SJSA1 (cell line): ENCODE measurements at places on chromosomes 2 and 18. TPM values are rescaled to one million over a fixed set of nuclear protein-coding genes. Genes with fewer than 3 reads are reported as not detected.

- no peak overlapping the region for H3K4me3 ChIP-seq
- H3K27me3 ChIP-seq: no peaks in the 10 kb centered on the region
- peaks cover 43% of the 10 kb centered on the region for H3K4me1 ChIP-seq
- peak overlapping the region; percentile 98 for H3K27ac ChIP-seq
Measured at GRCh38 chr2:191019376-191019775, 5.4 kb upstream of the STAT1 start.

RTTN gene
- 26.3 and 30.5 TPM in 2 replicates for total RNA-seq

DNA sequence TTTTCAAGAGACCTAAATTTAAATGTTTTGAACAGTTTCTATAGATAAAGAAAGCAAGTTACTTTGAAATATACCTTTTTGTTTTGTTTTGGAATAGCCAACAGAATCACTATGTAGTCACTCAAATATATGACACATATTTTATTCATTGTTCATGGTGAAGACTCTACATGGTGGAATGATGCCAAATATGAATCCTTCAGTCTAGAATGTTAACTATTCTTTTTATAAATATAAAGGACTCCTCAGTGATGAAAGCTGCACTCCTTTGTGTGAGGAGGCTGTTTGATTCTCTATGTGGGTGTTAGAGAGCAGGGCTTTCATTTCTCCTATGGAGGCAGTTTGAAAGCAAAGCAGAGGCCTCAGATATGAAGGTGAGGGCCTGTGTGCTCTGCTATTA, 396.4 kb upstream of the LRRTM1 start:
- H3K4me1 ChIP-seq: peaks cover 9% of the 10 kb centered on the region
- no peaks in the 10 kb centered on the region for H3K27me3 ChIP-seq
- no peak overlapping the region for H3K27ac ChIP-seq
- DNase-seq: peak; percentile 1
- no peaks in the 10 kb centered on the region for H3K36me3 ChIP-seq

ALPG gene
- total RNA-seq: 0.03 TPM in 1 of 2 replicates, not detected in the other

DNA sequence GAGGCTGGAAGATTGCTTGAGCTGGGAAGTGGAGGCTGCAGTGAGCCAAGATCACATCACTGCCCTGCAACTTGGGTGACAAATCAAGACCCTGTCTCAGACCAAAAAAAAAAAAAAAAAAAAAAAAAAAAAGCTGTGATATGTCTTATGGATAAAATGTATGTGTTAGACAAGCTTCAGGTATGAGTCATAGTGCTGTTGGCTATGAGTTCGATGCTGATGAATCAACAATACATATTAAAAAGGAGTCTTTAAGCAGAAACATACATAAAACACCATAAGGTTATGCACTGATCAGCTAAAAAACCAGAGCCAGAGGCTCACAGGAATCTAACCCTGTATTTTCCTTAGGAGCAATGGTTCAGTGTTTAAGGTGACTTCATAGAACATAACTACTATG, 332.3 kb downstream of the NCKAP5 start:
- H3K4me3 ChIP-seq: no peak overlapping the region
- no peak overlapping the region for H3K27ac ChIP-seq
- H3K27me3 ChIP-seq: no peaks in the 10 kb centered on the region

FBXO36 gene
- total RNA-seq: 3.8 and 4.6 TPM in 2 replicates

DNA sequence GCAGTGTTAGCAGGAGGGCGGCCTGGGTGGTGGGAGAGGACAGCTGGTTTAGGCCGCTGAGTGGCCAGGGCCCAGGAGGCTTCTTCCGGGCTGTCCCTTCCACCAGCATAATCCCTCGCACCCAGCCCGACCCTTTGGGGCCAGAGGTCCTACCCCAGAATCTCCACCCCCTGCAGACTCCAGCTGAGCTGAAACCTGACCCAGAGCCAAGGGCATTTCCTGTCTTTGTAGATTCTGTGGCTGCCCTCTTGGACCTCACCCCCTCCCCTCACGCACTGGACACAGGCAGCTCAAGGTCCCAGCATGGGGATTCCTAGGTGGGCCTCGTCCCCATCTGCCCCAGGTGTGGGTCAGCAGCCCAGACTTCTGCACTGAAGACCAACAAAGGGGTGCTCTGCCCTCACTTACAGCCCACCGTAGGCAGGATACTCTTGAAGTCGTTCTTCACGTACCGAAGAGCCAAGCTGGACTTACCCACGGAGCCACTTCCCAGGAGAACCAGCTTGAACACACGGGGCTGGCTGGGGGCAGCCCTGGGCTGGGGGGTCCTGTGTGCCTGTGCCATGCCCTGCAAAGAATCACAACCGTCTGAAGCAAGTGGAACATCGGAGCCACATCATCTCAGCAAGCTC, 4.8 kb downstream of the RAB17 start:
- H3K36me3 ChIP-seq: no peaks in the 10 kb centered on the region
- no peaks in the 10 kb centered on the region for H3K27me3 ChIP-seq
- no peak for DNase-seq
- no peak overlapping the region for H3K4me3 ChIP-seq

GRCh38 chr2:187174582-187174981, 273.5 kb downstream of the CALCRL start:
- no peaks in the 10 kb centered on the region for H3K4me1 ChIP-seq
- no peak for DNase-seq
- no peak overlapping the region for H3K4me3 ChIP-seq

- DNase-seq: no peak
- H3K4me1 ChIP-seq: no peaks in the 10 kb centered on the region
- no peaks in the 10 kb centered on the region for H3K27me3 ChIP-seq
- H3K27ac ChIP-seq: no peak overlapping the region
- no peak overlapping the region for H3K4me3 ChIP-seq
- no peaks in the 10 kb centered on the region for H3K36me3 ChIP-seq
Measured at GRCh38 chr2:51782921-51783765, 751.2 kb upstream of the NRXN1 start.

DNA sequence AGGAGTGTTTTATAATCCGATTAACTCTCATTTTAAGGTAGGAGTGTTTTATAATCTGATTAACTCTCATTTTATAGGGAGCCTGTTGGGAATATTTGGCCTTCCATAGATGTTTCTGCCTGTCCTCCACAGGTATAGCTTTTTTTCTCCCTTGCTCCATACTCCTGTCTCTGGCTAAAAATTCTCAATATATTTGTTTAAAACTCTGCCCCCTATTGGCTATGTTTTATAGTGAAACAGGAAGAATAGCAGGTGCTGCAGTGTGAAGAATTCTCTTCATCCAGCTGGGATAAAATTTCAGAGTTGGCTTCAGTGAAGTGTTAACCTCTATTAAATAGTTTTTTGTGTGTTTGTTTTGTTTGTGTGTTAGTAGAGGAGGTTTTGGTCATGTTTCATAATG, 1046.0 kb upstream of the TMEFF2 start:
- no peak overlapping the region for H3K4me3 ChIP-seq
- H3K27ac ChIP-seq: no peak overlapping the region
- H3K27me3 ChIP-seq: no peaks in the 10 kb centered on the region
- no peaks in the 10 kb centered on the region for H3K4me1 ChIP-seq

DNA sequence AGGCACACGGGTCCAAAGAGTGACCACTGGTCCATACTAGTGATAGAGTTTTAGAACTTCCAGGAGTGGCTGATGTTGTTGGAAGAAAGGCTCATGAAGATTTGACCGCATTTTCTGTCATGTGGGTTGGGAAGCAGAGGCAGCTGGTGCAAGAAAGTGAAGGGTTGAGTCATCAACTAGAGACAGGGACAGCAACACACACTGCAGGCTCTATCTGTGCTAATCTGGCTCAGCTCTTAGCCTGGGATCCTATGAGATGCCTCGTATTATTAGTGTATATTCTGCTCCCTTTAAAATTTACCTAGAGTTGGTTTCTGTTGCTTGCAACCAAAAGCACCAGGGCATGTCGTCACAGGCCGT, 2.5 kb upstream of the SH3RF3 start:
- H3K36me3 ChIP-seq: peaks cover 6% of the 10 kb centered on the region; the same call in 1 of the 2 replicates
- H3K27ac ChIP-seq: peak overlapping the region; percentile 47
- peaks cover 65% of the 10 kb centered on the region for H3K4me1 ChIP-seq
- H3K4me3 ChIP-seq: no peak overlapping the region

DNA sequence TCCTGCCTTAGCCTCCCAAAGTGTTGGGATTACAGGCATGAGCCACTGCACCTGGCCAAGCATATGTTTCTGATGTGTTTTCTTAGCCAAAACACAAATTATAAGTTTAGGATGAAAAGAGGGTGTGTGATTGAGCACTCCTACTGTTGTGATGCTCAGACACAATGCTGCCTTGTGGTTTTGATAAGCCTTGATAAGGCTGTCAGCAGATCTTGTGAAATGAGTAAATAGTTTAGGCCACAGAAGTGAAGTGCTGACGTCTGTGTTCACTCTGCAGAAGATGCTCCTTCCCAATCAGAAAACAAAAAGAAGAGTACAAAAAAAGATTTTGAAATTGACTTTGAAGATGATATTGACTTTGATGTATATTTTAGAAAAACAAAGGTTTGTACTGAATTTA, 24.3 kb downstream of the NCAPH start:
- no peak overlapping the region for H3K4me3 ChIP-seq
- no peak overlapping the region for H3K27ac ChIP-seq
- H3K36me3 ChIP-seq: peaks cover 87% of the 10 kb centered on the region
- no peaks in the 10 kb centered on the region for H3K27me3 ChIP-seq

TOGARAM2 gene
- 0.03 TPM in 1 of 2 replicates, not detected in the other for total RNA-seq

ANKRD36 gene
- total RNA-seq: 5.5 and 16.7 TPM in 2 replicates

- 0 out of 2 replicates have a peak, but pooled peaks cover 2% of the 10 kb centered on the region for H3K27me3 ChIP-seq
- no peak overlapping the region for H3K4me3 ChIP-seq
- H3K36me3 ChIP-seq: no peaks in the 10 kb centered on the region
- H3K27ac ChIP-seq: no peak overlapping the region
- no peak for DNase-seq
Measured at GRCh38 chr18:60534538-60534937, 162.0 kb upstream of the MC4R start.

DNA sequence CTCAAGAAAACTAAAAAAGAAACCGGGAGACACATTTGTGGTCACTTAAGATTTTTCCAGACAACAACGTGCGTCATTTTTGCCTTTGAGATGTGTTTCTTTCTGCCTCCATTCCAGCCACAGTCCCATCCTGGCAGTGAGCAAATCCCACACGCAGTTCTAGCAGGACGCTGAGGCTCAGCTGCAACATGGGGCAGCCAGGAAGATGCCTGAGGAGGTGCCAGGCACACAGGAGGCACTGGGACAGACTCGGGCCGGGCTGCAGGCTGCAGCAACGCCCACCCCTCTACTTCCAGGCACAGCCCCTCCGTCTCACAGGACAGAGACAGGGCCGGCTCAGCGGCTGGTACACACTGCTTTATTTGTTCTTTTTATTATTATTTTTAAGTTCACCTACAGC, 13.1 kb downstream of the KLF11 start:
- H3K36me3 ChIP-seq: peaks cover 36% of the 10 kb centered on the region
- H3K4me3 ChIP-seq: no peak overlapping the region
- no peak for DNase-seq
- no peak overlapping the region for H3K27ac ChIP-seq

GRCh38 chr18:76960528-76961035, 138.2 kb downstream of the ZNF236 start:
- no peak for DNase-seq
- H3K27ac ChIP-seq: no peak overlapping the region
- no peaks in the 10 kb centered on the region for H3K4me1 ChIP-seq
- no peaks in the 10 kb centered on the region for H3K27me3 ChIP-seq
- peaks cover 36% of the 10 kb centered on the region for H3K36me3 ChIP-seq

PLGLB1 gene
- 0.56 TPM in 1 of 2 replicates, not detected in the other for total RNA-seq

CROCC2 gene
- total RNA-seq: not detected in 2 replicates

GRP gene
- total RNA-seq: not detected in 2 replicates

DNA sequence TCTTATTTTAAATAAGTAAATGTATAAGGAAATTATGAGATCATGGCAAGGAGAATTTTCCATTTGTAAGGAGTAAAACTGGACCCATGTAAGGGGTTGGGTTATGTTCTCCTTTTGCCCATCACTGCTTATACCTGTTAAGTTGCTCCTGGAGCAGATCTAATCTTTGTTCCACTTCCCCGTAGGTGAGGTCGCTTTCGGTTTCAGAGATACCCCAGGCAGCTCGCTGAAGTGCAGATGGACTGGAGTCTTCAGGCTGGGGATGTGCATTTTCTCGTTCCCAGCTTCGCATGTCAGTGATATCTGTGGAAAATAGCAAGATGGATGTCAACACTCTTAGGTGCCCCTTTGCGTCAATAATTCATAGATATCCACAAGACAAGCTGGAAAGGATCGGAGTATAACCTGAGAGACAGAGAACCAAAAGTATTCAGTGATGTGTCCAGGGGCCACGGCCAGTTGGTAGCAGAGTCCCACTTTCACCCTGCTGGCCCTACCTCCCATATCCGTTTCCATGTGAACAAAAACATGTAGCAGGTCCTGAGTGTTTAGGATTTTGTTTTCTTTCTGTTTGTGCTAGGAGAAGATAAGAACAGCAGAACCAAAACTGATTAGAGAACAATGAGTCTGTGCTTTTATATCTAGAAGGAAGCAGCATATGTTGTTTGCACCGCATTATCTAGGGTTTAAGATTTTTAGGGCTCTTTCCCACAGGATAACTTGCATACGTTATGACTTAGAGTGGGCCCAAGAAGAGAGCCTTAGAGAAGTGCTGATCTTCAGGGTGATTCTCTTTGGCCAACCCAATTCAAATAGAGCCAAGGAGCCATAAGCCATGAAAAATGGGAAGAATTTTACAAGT, 36.0 kb downstream of the GCA start:
- H3K36me3 ChIP-seq: no peaks in the 10 kb centered on the region
- H3K4me3 ChIP-seq: no peak overlapping the region
- no peaks in the 10 kb centered on the region for H3K4me1 ChIP-seq
- no peak for DNase-seq
- no peaks in the 10 kb centered on the region for H3K27me3 ChIP-seq

MARCO gene
- total RNA-seq: not detected in 2 replicates

DNA sequence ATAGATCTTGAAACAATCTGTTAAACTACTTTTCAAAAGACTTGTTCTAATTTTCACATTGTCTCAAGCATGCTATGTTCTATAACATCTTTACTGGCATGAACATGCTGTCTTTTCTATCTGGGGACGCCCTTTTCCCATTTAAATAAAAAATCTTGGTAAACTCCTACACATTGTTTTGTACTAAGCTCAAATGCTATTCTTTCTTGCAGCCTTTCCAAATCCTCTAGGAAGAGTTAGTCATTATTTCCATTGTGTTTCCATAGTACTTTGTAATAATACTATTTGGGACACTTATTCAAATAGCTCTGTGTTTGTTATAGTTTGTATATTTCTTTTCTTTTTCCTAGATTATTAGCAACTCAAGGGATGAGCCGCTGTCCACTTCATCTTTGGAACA, 828.6 kb upstream of the FSHR start:
- no peak overlapping the region for H3K4me3 ChIP-seq
- DNase-seq: no peak
- no peaks in the 10 kb centered on the region for H3K27me3 ChIP-seq
- no peaks in the 10 kb centered on the region for H3K36me3 ChIP-seq

DGUOK gene
- total RNA-seq: 94.7 and 99.8 TPM in 2 replicates
